ENCODE measurements at places on chromosomes 16 and 17.

- peak; percentile 67 for DNase-seq
Measured at GRCh38 chr17:62478424-62478879, at the start of gene TLK2. Gene TLK2 (plus strand): TSS chr17:62478825. CDS start chr17:62481126, 2,301 bp downstream.

DNA sequence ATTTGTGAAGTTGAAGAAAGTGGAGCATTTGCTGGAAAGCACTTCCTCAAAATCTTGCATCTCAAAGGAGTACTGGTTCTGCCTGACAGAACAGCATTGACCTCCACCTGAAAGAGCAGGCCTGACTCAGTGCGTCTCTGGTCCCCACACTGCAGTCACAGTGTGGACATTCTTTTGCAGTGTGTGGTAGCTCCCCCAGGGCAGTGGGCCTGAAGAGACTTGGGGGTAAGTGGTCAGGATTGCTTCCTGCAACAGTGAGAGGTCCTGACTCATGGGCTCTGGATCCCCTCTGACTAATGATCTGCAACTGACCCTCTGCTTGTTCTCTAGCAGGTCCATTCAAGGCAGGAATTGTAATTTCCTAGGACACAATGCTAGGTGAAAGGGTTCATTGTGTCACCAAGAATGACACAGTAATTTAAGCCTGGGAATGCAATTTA lies 204.9 kb upstream of the KCNJ16 start:
- no peak for DNase-seq

GRCh38 chr17:19986941-19987861 lies 9.6 kb upstream of the AKAP10 start:
- no peak for DNase-seq

DNA sequence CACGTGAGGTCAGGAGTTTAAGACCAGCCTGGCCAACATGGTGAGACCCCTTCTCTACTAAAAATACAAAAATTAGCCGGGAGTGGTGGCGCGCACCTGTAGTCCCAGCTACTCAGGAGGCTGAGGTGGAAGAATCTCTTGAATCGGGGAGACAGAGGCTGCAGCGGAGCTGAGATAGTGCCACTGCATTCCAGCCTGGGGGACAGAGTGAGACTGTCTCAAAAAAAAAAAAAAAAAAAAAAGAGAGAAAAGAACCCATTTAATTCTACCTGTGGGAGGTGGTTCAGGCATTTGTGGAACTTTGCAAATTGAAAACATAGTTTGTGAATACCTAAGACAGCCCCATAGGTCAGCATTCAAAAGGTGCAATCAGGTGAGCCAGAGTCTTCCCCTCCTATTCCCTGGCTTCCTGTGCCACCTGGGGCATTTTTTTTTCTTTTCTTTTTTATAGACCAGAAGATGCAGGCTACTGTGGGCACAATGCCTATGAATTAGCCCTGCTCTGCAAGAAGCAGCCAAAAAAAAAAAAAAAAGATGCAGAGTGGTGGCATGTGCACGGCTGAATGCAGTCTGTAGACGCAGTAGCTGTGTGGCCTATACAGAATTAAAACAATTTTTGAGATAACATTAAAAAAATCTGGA lies 9.1 kb upstream of the SOCS3 start:
- no peak for DNase-seq

DNA sequence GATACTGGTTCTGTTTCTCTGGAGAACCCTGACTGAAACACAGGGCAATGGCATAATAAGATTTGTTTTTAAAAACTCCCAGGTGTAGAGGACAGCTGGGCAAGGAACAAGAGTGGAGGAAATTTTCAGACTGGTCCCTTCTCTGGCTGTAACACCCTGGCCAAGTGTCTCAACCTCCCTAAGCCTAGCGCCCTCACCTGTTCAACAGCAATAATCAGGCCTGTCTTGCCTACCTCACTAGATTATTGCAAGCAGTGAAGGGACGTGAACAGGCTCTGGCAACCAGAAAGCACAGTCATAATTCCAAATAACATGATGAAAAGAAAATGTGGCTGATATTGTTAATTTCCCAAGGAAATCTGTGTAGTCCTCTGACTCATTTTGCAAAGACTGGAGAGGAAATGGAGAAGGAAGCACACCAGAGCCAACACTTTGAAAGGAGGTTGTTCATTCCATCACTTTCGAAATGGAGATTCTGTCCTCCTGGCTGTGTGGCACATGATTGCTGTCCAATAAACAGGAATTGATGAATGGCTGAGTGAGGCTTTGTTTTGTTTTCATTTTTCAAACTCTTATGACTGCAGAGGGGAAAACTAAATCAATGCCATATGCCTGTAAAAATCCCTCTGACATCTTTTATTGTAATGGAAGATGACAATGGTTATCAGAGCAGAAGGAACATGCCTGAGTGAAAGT lies 87.5 kb upstream of the HLF start:
- DNase-seq = no peak

- no peak for DNase-seq
Measured at GRCh38 chr16:83629426-83629825, 178.4 kb upstream of the HSBP1 start.

GRCh38 chr16:71542377-71542776 lies 16.2 kb downstream of the CHST4 start:
- DNase-seq = peak; percentile 11

GRCh38 chr17:61555127-61555566 lies 35.9 kb downstream of the NACA2 start:
- no peak for DNase-seq

- no peak for DNase-seq
Measured at GRCh38 chr17:49360796-49361128, 1.3 kb downstream of the ZNF652 start.

DNA sequence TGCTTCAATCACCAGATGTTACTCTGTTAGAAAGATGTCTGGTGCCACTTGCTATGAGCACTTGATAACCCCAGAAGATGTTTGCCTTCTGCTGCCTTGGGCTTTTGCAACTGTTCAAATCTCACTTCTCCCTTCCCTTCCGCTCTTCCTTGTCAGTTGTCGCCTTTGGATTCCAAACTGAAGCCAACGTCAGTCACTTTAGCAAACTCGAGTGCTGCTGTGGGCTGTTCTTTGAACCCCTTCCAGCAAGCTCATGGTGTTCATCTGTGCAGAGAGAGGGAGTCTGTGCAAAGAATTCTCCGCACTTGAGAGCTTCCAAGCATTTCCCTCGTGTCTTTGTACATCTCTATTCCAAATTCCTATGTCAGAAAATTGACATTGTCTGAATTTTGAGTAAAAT lies 879.4 kb downstream of the CDH11 start:
- no peak for DNase-seq

DNA sequence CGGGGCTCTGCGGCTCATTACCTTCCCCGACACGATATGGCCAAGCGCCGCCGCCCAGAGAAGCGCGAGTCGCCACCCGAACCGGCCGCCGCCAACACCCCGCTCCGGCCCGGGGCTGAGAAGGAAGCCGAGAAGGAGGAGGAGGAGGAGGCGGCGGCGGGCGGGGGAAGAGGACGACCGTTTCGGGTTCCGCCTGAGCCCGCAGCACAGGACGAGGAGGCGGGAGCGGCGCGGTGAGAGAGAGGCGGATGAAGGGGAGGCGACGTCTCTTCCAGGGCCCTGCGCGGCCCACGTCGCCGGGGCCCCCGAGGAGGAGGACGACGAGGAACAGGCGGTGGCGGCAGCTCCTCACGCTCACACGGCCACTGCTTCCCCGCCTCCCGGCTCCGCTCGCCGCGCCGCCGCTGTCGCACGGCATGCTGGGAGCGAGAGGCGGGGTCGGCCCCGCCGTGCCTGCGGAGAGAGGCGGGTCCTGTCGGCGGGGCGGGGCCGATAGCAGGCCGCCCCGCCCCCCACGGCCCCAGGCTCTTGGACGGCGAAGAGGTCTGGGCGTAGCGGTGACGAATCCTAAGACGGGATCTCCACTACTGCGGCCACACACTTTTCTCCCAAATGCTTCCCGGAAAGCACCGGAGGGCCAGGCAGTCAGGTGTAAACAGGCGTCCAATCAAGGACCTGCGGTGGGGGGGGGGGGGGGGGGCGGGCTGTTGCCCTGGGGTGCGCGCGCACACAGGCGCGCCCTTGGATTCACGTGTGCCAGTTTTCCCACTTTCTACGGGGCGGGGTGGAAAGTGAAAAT lies 97.3 kb upstream of the METTL9 start:
- DNase-seq = peak; percentile 75

GRCh38 chr16:3013491-3013951 lies 798 bp downstream of the CLDN9 start:
- no peak for DNase-seq

- DNase-seq = no peak
Measured at GRCh38 chr16:31874366-31875111, 932 bp downstream of the ZNF267 start.

Data from effector CD8-positive, alpha-beta T cell (primary cell).